Heart right ventricle (tissue), 16 donors: ENCODE measurements at places on chromosomes 7 and 10. TPM values are rescaled to one million over a fixed set of nuclear protein-coding genes. Genes with fewer than 3 reads are reported as not detected.

DNA sequence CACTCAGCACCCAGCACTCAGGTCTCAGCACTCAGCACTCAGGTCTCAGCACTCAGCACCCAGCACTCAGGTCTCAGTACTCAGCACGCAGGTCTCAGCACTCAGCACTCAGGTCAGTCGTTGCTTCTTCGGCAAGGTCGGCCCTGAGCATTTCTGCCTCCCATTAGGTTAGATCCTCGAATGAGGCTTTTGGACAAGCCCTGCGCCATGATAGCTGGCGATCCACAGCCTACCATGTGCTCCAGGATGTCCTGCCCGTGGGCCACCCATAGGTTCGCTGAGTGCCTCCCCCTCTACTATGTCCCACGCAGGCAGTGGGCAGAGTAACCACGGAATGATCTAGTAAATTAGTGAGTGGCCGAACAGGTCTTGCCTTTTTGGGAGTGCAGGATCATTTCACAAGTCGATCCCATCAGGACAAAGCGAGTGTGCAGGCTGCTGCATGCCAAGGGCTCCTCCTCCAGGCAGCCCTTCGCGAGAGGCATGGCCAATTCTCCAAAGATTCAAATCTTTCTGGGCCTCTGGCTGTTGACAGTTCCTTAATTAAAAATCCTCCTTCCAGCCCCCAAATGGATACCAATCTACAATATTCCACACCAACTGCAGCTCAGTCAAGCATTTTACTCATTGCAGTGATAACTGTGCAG is 206.3 kb downstream of the ADARB2 start:
- DNase-seq, result no peak

- no peak for DNase-seq
Measured at GRCh38 chr10:22978287-22978686, 50.4 kb downstream of the ARMC3 start.

GRCh38 chr7:99190359-99191009 is 17.4 kb downstream of the KPNA7 start:
- DNase-seq, result no peak

GRCh38 chr10:13349463-13350274 is 1.6 kb upstream of the SEPHS1 start:
- peak; percentile 47 for DNase-seq

DNA sequence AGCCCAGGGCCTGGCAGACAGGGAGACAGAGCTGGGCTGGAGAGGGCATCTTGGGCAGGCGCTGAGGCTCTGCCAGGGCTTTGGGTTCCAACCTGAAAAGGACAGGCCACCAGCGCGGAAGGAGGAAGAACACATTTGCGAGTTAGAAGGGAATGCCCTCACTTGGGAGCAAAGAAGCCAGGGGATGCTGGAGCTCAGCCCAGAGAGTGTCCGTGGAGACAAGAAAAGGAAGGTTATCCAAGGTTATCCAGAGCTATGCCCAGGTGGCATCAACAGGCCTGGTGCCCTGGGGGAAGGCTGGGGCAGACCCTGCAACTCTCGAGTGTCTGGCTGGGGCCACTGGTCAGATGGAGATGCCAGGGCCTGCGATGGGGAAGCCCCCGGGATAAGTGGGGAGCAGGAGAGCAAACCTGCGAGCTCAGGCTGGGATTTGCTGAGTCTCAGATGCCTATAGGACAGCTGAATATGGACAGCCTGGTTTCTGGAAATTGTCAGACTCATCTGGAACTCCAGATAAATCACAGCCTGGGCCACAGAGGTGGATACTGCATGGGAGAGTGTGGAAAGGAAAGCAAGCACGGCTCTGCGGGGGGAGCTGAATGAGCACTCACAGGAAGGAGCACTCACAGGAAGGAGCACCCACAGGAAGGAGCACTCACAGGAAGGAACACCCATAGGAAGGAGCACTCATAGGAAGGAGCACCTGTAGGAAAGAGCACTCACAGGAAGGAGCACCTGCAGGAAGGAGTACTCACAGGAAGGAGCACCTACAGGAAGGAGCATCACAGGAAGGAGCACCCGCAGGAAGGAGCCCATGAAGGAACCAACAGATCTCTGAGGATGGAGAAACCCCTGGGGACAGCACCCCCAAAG is 152.1 kb downstream of the ADAM12 start:
- DNase-seq, result no peak

DNA sequence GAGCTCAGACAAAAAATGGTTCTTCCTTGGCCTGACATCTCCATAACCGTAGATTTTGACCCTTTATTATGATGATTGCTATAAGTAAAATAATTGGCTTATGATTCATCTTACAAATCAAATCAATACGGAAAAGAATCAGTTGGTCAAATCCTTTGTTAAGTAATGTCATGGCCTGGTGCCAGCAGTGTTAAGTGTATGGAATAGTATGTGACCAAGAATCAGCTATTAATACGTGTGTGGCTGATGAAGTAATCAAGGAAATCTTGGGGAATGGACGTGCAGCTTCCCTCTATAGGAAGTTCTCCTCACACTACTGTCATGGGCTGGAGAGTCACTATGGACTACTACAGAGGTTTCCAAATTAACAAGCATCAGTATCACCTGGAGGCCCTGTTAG is 230.6 kb downstream of the TWIST1 start:
- no peak for DNase-seq

- DNase-seq, result no peak
Measured at GRCh38 chr7:41942468-41943093, 239.7 kb upstream of the INHBA start.

GRCh38 chr10:4344492-4344994 is 481.5 kb upstream of the AKR1E2 start:
- DNase-seq, result peak; percentile 72

TUBAL3 gene
- total RNA-seq, result 0.15 TPM

TPK1 gene
- total RNA-seq, result 4.2 TPM

AP3M1 gene
- 29.3 TPM for total RNA-seq

PTPRZ1 gene
- total RNA-seq, result 0.09 TPM
